ENCODE measurements at places on chromosomes 7 and 10.
A peak's percentile ranks its signal among the peaks of the same experiment; 100 is the strongest.

DNA sequence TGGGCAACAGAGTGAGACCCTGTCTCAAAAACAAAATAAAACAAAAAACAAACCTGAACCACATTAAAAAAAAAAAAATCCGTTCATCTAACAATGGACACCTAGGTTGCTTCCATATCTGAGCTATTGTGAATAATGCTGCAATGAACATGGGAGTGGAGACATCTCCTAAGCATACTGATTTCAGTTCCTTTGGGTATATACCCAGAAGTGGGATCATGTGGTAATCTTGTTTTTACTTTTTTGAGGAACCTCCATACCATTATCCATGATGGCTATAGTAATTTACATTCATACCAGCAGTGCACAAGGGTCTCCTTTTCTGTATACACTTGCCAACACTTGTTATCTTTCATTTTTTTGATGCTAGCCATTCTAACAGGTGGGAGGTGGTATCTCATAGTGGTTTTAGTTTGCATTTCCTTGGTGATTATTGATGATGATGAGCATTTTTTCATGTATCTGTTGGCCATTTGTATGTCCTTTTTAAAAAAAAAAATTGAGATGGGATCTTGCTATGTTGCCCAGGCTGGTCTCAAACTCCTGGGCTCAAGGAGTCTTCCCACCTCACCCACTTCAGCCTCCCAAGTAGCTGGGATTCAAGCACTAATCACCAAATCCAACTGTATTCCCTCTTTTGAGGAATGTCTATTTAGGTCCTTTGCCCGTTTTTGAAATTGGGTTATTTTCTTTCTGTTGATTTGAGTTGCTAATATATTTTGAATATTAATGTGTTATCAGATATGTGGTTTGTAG is 17.5 kb downstream of the CDK13 start:
- H3K4me1 ChIP-seq, result peaks cover 31% of the 10 kb centered on the region
- H3K36me3 ChIP-seq, result peaks cover 25% of the 10 kb centered on the region
- no peak overlapping the region for H3K27ac ChIP-seq
- no peaks in the 10 kb centered on the region for H3K27me3 ChIP-seq
- H3K4me3 ChIP-seq, result no peak overlapping the region
- DNase-seq, result no peak

- no peaks in the 10 kb centered on the region for H3K27me3 ChIP-seq
- no peaks in the 10 kb centered on the region for H3K36me3 ChIP-seq
- H3K27ac ChIP-seq, result no peak overlapping the region
These were observed 139.9 kb downstream of the CDCA7L start for GRCh38 chr7:21805791-21806190.

DNA sequence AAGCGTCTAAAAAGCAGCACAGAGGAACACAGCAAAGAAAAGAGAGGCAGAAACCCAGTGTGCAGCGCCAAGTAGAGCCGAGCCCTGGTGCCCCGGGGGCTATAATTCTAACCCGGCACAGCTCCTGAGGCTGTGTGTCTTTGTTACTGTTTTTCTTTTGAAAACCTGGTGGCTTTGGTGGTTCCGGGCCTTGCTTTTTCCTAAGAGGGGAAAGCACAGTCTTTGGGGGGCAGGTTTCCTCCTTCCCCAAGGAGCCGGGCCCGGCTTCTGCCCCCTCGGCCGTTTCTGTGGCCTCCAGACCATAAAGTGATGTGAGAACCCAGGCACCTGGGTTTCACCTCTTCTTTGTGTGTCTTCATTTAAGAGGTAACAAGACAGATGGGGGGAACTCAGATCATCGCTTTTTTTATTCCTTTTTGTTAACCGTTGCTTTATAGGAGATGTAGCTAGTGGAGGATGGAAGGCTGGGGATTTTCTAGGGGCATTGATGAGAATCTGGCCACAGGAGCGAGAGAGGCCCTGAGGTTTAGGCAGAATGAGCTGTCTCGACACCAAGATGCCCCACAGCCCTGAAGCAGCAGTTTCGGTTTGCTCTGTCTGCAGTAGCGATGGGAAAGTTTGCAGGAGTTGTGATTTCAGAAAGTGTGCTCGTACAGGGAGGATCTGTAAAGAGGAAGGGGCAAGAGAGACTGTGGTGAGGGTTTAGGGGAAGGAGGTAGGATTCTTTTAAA is 367.8 kb upstream of the GALNT17 start:
- H3K27me3 ChIP-seq, result no peaks in the 10 kb centered on the region
- no peak overlapping the region for H3K4me3 ChIP-seq
- H3K4me1 ChIP-seq, result no peaks in the 10 kb centered on the region
- H3K36me3 ChIP-seq, result no peaks in the 10 kb centered on the region

DNA sequence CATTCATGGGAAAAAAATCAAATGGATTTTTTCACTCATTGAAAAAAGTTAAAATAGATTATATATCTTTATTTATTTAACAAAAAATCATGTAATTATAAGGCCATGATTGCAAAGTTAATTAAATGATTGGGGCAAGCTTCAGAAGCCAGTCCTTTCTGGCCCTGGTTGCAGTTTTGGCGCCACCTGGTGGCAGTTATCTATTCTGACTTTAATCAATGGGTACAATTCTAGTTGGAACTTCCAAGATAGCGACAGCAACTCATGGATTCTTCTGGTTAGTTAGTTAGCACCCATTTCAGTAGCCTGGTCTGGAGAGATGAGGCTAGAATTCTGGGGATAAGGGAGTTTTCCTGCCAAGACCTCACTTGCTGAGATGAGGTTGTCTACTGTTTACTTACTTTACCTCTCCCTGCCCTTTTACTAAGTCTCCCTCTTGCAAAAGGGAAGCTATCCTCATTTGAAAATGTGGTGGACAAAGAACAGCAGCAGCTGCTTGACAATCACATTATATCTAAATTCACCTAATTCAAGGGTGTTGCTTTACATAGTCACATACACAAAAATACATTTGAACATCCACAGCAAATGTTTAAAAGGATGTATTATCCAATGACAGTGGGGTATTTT is 42.3 kb downstream of the NOC3L start:
- no peaks in the 10 kb centered on the region for H3K27me3 ChIP-seq
- no peaks in the 10 kb centered on the region for H3K4me1 ChIP-seq
- H3K4me3 ChIP-seq, result no peak overlapping the region
- H3K27ac ChIP-seq, result no peak overlapping the region

GRCh38 chr7:40098810-40099209 is 35.6 kb downstream of the MPLKIP start:
- peaks cover 16% of the 10 kb centered on the region for H3K36me3 ChIP-seq
- no peaks in the 10 kb centered on the region for H3K27me3 ChIP-seq
- no peak overlapping the region for H3K4me3 ChIP-seq

- H3K4me1 ChIP-seq, result no peaks in the 10 kb centered on the region
- DNase-seq, result no peak
- no peaks in the 10 kb centered on the region for H3K36me3 ChIP-seq
- H3K27me3 ChIP-seq, result no peaks in the 10 kb centered on the region
- H3K4me3 ChIP-seq, result no peak overlapping the region
- no peak overlapping the region for H3K27ac ChIP-seq
These were observed 59.0 kb upstream of the TAS2R16 start for GRCh38 chr7:123054357-123055133.

DNA sequence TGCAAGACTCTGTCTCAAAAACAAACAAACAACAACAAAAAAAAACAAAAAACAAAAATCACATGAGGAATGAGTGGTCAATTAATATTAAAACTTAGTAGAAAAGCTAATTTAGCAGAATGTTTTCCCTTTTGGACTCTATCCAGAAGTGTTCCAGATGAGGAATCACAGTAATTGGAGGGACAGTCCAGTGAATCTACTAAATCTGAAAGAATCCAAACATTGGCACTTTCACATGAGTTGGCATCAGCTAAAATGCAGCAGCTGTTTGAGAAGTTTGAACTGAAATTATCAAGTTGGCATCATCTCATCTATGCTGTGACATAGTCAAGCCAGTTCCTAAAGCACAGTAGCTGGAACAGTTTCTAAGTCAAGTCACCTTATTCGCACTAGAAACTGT is 367.8 kb downstream of the PPP1R3A start:
- DNase-seq, result no peak
- no peaks in the 10 kb centered on the region for H3K4me1 ChIP-seq
- no peak overlapping the region for H3K4me3 ChIP-seq
- no peaks in the 10 kb centered on the region for H3K27me3 ChIP-seq

- H3K36me3 ChIP-seq, result no peaks in the 10 kb centered on the region
- H3K4me1 ChIP-seq, result peaks cover 11% of the 10 kb centered on the region
- H3K4me3 ChIP-seq, result no peak overlapping the region
- DNase-seq, result no peak
- no peak overlapping the region for H3K27ac ChIP-seq
These were observed 101.6 kb downstream of the DNAJB6 start for GRCh38 chr7:157438121-157439025.

DNA sequence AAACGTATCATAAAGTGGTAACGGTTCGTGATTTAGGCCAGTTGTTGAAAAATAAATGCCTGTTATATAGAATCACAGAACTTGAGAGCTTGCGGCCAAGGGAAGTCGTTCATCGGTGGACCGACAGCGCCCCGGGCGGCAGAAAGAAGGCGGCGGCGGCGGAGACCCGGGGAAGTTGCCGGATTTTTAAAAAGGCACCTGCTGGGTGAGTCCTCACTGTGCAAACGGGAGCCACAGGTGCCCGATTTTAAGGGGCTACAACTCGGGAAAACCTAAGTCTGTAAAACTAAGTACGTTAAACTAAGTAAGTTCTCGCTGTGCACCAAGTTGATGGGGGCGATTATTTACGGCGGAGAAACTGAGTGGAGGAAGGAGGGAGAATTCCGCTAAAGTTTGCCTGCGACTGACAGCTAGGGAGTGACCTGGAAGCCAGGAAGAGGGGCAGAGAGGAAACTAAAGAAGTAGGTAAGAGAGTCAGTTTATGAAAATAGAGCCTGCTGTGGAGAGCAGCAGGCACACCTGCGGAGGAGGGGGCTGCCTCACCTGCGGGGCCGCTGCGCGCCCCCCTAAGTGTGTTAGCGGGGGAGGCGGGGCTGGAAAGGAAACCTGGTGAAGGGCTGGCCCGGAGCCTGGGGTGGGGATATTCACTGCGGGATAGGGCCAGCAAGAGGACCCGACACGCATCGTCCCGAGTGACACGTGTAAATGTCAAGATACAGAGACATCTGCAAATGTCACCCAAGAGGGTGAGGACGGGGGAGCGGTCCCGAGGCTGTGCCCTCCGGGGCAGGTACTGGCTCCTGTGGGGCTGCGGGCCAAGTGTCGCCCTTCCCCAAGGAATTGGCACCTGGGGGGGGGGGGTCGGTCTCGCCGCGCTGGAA is 996 bp downstream of the ADAM12 start:
- peak overlapping the region; percentile 73 for H3K27ac ChIP-seq
- H3K27me3 ChIP-seq, result peaks cover 41% of the 10 kb centered on the region
- H3K36me3 ChIP-seq, result no peaks in the 10 kb centered on the region
- H3K4me1 ChIP-seq, result peaks cover 5% of the 10 kb centered on the region
- no peak for DNase-seq

DNA sequence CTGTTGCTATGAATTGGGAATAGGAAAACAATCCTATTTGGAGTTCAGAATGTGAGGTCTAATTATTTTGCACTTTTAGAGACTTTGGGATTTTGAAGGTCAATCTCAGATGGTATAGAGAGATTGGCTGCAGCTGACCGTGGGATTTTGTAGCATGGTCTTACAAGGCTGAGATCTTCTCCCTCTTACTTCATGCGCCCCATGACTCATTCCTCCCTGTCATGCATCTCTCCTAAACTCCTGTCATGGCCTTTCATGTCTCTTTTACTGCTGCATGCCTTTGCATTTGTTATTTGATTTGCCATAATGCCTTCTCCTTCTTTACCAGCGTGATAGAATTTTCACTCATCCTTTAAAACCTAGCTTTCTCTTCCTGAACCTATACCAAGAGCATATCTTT is 133.1 kb downstream of the BBS9 start:
- DNase-seq, result no peak
- no peaks in the 10 kb centered on the region for H3K4me1 ChIP-seq
- no peak overlapping the region for H3K27ac ChIP-seq
- no peaks in the 10 kb centered on the region for H3K36me3 ChIP-seq
- H3K4me3 ChIP-seq, result no peak overlapping the region

GRCh38 chr10:63591600-63592379 is 70.6 kb downstream of the REEP3 start:
- peaks cover 2% of the 10 kb centered on the region for H3K4me1 ChIP-seq
- no peak overlapping the region for H3K4me3 ChIP-seq
- DNase-seq, result no peak
- peaks cover 13% of the 10 kb centered on the region for H3K36me3 ChIP-seq
- H3K27ac ChIP-seq, result no peak overlapping the region

GRCh38 chr7:94216944-94217461 is 177.7 kb upstream of the COL1A2 start:
- H3K27ac ChIP-seq, result no peak overlapping the region
- no peak overlapping the region for H3K4me3 ChIP-seq
- no peaks in the 10 kb centered on the region for H3K36me3 ChIP-seq

DNA sequence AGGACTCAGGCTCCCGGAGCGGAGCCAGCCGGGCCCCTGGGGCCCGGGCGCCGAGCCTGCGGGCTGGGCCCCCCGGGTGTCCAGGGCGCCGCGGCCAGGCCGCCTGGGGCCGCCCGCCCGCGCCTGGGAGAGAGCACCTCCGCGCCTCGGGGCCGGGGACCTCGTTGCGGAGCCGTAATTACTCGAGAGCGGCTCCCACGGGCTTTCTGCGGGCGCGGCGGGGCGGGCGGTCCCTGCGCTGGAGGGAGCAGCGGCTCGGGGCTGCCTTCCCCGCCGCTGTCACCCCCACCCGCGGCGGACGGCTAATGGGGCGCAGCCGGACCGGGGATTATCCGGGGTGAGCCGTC is 1.5 kb downstream of the GNB2 start:
- H3K27ac ChIP-seq, result peak overlapping the region; percentile 95
- peaks cover 31% of the 10 kb centered on the region for H3K36me3 ChIP-seq
- DNase-seq, result no peak
- H3K4me3 ChIP-seq, result peak overlapping the region; percentile 97
- H3K27me3 ChIP-seq, result peaks cover 18% of the 10 kb centered on the region

DNA sequence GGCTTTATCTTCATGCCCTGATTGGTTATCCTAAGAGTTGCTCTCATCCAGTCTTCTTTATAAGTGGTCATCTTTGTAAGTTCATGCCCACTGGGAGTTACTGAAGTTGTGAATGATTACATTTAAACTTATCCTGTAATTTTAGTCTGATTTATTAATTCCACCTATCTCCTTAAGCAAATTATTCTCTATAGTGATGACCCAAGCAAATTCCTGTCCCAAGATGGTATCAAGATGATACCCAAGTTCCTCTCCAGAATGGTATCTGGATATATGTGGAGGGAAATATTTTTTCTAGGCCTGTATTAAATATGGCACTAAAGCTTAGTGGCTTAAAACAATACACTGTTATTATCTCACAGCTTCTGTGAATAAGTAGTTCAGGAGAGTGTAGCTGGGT is 22.6 kb upstream of the VOPP1 start:
- no peak overlapping the region for H3K4me3 ChIP-seq
- H3K27ac ChIP-seq, result no peak overlapping the region
- peaks cover 6% of the 10 kb centered on the region for H3K4me1 ChIP-seq
- peaks cover 25% of the 10 kb centered on the region for H3K27me3 ChIP-seq
- no peak for DNase-seq
- H3K36me3 ChIP-seq, result no peaks in the 10 kb centered on the region

GRCh38 chr10:116170815-116171250 is 102.2 kb downstream of the GFRA1 start:
- no peak overlapping the region for H3K27ac ChIP-seq
- no peak for DNase-seq
- no peak overlapping the region for H3K4me3 ChIP-seq
- no peaks in the 10 kb centered on the region for H3K4me1 ChIP-seq

- H3K4me1 ChIP-seq, result peaks cover 2% of the 10 kb centered on the region
- no peaks in the 10 kb centered on the region for H3K27me3 ChIP-seq
- H3K4me3 ChIP-seq, result no peak overlapping the region
- no peaks in the 10 kb centered on the region for H3K36me3 ChIP-seq
These were observed 83.6 kb downstream of the KCNMA1 start for GRCh38 chr10:77553966-77554365.
